IMR-90 (cell line): ENCODE measurements at places on chromosomes 3 and 15.

GRCh38 chr15:64619880-64620839, 155.2 kb downstream of the RBPMS2 start:
- peak; percentile 79 for DNase-seq

GRCh38 chr15:29740692-29741311, 81.5 kb downstream of the TJP1 start:
- no peak for DNase-seq

DNA sequence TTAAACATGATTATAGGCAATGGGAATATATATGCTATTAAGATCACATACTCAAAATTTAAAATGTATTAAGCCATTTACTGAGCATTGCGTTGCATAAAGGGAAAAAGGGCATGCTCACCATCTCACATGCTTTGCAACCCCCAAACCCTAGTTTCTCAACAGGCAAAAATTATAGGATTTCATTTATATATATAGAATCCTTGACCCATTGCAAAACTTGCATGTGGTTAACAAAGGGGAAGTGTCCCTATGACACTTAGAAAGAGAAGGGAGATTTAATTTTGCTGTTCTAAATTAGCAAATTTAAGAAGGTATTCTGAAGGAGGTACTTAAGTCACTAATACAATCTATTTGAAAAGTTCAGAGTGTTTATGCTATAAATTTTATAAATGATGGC, 837.8 kb downstream of the DIPK2A start:
- DNase-seq: no peak

GRCh38 chr3:116824208-116824607, 114.6 kb downstream of the TUSC7 start:
- no peak for DNase-seq

DNA sequence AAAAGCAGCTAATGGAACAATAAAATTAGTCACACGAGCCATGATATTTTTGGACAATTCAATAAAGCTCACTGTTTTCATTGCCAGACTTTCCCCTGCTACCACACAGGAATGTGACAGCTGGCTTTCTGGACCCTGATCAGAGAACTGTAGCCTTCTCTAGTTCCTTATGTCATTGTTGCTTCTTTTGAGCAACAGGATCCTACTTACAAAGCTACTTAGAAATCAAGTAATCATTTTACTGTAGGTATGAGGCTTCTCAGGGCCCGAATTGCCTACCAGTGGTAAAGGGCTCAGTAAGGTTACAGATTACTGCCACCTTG, 94.3 kb upstream of the AADACL2 start:
- no peak for DNase-seq

DNA sequence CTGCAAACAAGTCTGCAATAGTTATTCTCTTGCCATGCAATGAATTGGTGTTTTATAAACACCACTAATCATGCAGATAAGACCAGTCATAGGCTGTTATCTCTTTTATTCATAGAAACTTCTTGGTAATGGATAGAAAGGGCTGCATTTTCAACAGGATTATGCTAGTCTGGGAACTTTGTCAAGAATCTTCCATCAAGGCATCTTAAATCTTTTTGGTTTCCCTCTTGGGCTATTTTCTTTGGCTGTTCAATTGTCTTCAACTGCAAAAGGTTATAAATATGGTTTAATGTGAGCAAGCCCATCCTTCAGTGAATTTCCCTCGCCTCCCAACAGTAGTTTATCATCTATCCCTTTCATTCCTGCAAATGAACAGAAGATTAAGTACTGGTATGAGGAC, 59.0 kb upstream of the MINAR1 start:
- peak; percentile 60 for DNase-seq

- DNase-seq: peak; percentile 29
Measured at GRCh38 chr3:159887911-159888310, 100.7 kb upstream of the IL12A start.

- DNase-seq: no peak
Measured at GRCh38 chr15:98628216-98628615, 20.1 kb upstream of the IGF1R start.

DNA sequence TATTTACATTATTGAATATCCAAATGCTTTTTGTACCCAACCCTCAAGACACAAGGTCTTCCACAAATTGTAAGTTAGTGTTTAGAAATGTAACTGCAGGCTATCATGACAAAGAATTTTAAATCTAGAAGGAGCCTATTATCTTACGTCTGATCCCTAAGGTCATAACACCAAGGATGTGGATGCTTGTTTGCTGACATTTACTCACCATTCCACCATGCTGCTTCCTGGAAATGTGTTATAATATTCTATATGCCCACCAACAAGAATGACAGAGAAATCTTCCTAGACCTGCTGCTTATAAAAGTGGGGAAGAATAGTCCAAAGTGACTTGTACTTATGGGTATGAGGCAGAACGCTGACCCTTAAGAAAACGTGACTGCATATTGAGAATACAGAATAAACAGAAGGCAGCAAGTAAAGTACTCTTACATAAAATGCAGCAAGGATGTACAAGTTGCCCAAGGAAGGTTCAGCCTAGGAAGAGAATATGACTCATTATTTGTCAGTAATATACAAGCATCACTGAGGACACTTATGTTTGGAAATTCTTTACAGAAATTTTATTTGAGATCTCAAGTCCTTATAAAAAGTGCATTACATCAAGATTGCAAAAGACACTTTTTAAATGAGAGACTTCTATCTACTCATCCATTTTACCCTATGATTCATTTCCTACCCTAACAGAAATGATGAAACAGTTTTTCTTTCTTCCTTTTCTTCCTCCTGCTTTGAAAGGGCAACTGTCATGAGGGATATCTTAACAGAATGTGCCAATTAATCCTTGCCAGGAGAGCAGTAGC, 59.6 kb downstream of the ESYT3 start:
- peak; percentile 87 for DNase-seq

- DNase-seq: no peak
Measured at GRCh38 chr3:75303741-75304140, 360.4 kb upstream of the FRG2C start.

DNA sequence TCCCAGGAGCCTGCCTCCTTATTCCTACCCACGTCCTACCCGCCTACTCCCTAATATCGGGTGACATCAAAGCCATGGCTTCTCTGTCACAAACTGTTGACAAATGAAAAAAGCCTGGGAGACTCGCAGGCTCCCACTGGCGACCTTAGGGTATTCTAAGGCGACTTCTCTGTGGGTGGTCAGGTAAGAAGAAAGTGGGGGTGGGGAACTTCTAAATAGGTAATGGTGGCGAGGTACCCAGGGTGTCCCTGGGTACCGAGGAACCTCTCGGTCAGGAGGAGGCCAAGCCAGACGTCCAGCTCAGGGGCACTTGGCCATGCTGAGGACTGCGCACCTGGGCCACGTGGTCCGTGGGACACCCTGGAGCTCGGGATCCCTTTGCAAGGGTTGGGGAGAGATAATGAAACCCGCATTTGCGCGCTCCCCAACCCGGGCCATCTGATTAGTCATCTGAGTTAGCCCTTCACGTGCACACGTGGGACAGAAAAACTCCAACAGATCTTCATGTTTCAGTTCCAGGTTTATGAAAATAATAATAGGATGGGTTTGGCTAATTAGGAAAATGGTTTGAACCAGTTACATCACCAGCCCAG, 78.2 kb downstream of the NR2F2 start:
- no peak for DNase-seq

- DNase-seq: no peak
Measured at GRCh38 chr3:126553284-126554084, 5.2 kb downstream of the C3orf22 start.

DNA sequence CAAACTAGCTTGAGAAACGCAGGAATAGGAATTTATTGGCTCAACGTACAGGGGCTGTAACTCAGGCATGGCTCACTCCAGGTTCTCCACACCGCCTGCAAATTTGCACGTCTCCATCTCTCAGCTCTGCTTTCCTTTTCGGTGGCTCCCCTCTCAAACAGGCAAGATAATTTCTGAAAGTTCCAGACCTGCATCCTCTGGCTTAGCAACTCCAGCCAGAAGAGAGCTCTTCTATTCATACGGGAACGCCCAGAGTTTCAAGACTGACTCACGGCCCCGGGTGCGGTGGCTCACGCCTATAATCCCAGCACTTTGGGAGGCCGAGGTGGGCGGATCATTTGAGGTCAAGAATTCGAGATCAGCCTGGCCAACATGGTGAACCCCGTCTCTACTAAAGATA, 139.7 kb upstream of the BNIP2 start:
- no peak for DNase-seq

DNA sequence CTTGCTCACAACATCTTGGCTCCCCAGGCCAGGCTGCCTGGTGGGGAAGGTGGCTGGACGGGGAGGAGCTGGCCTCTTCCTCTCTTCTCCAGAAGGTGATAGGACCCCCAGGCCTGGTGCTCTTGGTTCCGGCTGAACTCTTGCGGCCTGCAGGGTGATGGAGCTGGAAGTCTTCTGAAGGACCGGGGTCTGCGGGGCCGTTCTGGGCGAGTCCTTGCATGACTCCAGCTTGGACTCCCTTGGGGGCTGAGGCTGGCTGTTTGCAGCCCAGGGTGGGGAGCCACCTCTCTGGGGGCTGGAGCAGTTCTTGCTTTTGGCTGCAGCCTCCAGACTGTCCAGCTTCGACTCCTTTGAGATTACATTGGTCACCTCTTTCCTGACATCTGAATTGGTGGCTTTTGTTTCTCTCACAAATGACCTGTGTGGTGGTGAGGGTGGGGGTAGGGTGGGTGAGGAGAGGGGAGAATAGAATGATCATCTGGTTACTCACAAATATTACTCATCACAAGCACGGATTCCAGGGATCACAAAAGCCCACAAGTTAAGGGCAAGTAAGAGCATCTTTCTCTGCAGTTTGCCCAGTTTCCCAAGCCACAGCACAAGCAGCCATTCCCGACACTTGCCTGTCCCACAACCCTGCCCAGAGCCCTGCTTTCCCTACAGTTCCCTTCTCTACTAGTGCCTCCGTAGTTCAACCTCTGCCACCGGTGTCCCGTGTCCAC, 149.1 kb upstream of the HACD2 start:
- peak; percentile 95 for DNase-seq

DNA sequence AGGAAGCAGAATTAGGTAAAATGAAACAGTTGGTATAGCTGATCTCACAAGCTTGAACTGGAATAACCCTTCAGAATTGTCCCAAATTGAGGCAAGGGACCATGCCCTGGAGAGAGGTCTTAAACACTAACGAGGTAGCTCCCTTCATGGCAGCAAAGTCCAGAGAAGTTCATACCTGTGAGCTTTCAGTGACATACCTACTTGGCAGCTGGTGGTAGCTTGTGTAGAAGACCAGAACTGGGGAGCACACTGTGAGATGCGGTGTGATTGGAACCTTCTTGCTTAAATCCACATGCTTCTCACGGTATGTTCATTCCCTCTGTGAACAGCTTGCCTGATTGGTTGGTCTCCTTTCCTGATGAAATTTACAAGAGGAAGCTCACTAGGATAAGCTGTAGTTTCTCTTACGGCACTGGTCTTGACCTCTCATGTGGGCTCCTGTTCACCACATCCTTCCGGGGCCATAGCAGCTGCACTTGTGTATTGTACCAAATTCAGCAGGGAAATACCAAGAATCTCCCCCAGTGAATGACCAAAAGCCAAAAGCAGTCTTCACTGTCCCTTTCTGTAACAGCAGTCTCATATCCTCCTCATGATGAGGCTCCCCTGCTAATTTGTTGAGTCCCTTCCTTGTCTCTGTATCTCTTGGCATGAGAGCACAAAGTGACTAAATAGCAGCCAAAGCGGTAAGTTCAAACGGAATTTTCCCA, 483.7 kb upstream of the FRG2C start:
- DNase-seq: no peak

DNA sequence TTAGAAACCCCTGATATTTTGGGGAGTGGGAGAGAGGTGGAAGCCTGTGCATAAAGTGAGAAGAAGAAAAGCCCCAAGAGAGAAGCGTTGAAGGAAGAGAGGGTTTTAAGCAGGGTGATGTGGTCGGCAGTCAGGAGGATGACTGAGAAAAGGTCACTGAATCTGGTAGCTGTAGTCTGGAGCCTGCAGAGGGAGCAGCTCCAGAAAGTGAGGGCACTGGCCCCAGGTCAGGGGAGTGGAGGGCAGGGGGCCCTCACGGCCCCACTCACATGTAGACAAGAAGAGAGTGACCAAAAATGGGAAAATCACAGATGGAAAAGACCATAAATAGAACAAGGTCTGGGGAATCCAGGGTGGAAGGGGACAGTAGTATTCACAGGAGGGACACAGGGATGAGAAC, 105.5 kb downstream of the RYK start:
- DNase-seq: no peak

- DNase-seq: peak; percentile 85
Measured at GRCh38 chr3:67459796-67460195, 194.6 kb downstream of the SUCLG2 start.

GRCh38 chr3:139937674-139938279, 2.8 kb downstream of the CLSTN2 start:
- DNase-seq: peak; percentile 34

DNA sequence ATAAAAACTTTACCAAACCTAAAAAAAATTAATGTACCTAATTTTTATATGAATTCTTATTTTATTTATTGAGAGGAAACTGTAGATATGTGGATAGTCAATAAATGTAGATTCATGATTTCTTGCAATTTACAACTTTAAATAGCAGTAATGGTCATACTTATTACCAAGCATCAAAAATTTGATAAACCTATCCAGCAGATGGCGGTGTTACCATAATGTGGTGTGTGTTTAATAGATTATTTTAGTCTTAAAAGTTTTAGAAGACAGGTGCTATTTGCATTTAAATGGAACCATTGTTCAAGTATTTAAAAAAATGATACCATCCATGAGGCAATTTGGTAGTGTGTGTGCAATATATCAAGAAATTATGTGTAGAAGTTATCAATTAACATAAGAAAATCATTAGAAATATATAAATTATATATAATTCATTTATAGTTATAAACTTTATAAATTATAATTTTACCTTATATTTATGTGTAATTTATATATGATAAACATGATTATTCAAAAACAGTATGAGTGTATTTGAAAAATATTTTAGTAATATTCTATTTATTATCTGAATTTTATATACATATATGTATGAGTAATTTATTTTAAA, 176.0 kb upstream of the BCHE start:
- DNase-seq: peak; percentile 37

DNA sequence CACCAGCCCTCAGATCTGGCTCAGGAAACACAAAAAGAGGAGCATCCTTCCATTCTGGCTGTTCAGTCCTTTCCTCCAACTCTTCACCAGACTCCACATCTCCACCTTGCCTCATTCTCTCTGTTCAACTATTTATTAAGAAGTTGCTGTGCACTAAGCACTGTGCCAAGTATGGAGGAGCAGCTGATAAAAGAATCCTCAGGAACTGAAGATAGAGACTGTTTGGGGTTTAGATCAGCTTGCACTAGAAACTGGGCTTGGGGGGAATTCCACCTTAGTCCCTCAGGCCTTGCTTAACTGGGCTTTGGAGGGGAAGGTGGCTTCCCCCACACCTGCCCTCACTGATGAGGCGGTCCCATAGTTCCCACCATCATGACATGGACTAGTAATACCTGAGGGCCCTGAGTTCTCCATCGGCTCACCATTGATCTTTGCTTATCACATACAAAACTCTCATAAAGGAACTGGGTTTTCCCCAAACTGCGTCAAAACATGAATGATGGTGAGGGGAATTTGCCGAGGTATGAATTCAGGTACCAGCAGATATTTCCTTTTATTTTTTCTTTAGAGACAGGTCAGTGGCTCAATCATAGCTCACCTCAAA, 1.7 kb upstream of the CCR8 start:
- DNase-seq: no peak

GRCh38 chr3:47420511-47421484, 40.0 kb downstream of the PTPN23 start:
- DNase-seq: peak; percentile 83

- DNase-seq: no peak
Measured at GRCh38 chr3:45892161-45892560, 5.8 kb downstream of the CCR9 start.
